Astrocyte of the spinal cord (primary cell): ENCODE measurements at places on chromosomes 11 and 22.

DNA sequence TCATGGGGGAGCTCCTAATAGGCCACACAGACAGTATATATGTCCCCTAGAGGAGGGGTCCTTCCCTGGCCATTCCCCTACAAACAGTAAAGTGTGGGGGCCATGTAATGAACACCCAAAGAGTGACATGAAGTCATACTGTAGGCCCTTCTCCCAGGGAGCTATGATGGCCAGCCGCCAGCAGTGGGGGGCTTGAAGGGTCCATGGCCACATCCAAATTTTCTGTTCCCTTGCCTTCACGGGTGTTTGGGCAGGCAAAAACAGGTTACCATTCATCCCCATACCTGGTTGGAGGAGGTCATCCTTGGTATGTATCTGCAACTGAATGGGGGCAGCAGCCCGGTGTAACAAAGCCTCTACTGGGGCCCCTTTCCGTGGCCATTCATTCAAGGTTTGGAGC lies 2118.0 kb downstream of the LRRC4C start:
- DNase-seq: no peak

DNA sequence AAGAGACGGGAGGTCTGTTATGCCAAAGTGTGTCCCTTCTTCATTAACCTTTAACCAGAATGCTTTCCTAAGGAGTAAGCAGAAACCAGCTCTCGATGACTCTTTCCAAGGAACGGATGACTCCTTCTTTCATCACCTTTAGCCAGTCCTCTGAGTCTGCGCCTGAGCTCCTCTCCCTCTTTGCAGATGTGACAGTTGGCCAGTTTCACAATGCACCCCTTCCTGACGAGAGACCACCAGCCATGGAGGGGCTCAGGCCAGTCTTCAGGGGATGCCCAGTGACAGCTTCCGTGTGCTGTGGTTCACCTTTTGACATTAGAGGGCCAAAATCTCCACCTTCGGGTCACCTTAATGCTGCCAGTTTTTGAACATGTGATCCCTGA lies 826.1 kb downstream of the TBC1D22A start:
- no peak for DNase-seq

- no peak for DNase-seq
These were observed 333.9 kb downstream of the OPCML start for GRCh38 chr11:133198438-133198837.

DNA sequence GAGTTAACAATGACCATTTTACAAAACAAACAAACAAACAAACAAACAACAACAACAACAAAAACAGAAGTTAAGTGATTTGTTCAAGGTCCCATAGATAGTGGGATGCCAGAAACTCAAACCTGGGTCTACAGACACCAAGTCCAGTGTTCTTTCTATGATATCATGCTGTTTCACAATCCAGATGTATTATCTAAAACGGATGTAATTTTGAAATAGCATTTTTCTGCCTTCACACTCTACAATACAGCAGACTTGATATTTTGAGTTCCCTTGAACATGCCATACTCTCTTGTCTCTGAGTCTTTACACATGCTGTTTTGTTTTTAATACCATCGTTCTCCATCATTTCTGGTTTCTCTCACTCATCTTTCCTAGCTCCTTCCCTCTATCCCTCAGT lies 104.5 kb downstream of the RELT start:
- no peak for DNase-seq

GRCh38 chr22:17199003-17199731 lies 20.1 kb downstream of the ADA2 start:
- peak; percentile 49 for DNase-seq

DNA sequence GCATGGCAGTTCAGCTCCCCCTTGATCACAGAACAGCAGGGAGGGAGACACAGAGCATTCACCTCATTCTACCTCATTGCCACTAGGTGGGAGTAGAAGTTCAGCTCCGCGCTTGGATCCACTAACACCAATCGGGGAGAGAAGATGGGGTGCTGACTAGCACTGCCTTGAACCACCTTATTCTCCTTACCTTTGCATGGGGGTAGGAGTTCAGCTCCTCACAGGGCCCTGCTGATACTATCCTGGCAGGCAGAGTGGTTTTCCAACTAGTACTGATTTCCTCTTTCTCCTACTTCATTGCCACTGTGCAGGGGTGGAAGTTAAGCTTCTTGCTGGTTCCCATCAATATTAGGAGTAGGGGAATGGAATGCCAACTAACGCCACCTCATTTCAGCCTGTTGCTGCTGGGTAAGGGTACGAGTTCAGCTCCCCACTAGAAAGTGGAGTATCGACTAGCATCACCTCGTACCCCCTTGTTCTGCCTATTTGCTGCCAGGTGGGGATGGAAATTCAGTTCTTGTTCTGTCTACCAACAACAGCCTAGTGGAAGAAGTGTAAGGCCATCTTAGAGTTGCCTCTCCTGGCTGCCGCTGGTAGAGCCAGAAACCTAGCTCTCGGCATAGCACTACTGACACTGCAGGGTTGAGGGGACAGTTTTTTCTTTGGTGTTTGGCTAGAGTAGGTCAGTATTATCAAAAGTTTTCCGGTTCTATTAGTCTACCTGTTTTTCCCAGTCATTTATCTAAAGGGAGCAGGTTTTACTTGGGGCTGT lies 550.9 kb upstream of the CCDC90B start:
- peak; percentile 46 for DNase-seq

DNA sequence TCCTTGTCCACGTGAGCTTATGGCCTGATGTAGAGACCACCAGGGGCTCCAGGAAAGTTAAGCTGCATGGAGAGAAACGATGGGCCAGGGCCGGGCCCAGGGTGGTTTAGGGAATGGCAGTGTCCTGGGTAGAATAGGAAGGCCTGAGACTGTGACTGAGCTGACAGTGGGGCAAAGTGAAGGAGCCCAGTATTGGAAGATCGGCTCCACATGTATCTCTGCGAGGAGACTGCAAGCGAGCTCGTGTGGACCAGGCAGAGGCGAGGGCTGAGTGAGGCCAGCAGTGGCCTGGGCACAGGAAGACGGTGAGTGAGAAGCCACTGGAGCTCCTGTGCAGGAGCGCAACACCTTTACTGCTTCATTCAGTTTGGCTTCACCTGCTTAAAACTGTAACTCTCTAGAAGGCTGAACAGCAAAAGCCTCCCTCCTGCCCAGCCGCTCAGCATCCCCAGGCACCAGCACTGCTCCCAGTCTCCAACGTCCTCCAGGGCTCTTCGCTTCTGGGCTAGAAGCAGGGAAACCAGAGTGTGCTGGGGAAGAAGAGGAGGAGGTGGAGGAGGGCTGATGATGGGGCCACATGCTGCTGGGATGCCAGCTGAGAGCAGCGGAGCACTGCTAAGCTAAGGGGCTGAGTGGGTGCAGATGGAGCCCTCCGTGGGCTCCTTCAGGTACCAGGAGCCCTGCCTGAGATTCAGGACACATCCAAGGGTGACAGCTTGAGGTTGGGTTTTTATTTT lies 13.5 kb downstream of the TCIRG1 start:
- DNase-seq: no peak

GRCh38 chr11:99422581-99423427 lies 402.1 kb downstream of the CNTN5 start:
- DNase-seq: peak; percentile 23

DNA sequence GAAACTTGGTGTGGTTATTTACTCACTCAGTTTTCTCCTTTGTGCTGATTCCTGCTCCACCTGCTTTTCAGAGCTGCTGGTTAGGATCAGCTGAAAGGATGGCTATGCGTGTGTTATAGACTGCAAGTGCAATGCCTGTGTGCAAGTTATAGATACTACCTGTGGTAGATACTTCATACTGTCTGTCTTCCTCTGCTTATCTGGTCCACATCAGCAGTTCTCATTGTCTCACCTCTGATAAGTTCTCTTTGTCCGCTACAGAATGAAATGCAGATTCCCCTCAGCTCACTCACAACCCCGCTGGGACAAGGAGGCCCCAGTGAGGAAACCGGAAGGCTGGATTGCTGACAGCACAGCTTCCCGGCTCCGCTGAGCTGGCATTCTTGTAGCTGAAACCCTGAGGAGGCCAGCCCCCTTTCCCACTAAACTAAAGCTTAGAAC lies 37.5 kb upstream of the LYVE1 start:
- DNase-seq: peak; percentile 73

DNA sequence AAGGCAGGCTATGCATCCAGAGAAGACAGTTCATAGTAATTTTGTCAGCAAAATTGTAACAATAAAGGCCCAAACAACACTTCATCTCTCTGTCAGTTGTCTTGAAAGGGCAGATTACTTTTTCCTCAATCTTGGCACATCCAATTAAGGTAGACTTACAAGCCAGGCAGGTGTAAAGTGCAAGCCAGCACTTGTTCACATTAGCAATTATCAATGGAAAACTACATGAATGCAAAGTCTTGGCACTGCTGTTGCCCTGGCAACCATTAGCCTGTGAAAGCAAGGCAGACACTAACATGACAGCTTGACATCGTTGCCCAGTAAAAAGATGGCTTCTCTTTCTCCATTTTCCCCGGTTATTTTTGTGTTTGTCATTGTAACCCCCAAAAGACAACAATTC lies 677.2 kb upstream of the TENM4 start:
- DNase-seq: no peak

- DNase-seq: no peak
These were observed 2.9 kb downstream of the PHLDB1 start for GRCh38 chr11:118610225-118610772.

DNA sequence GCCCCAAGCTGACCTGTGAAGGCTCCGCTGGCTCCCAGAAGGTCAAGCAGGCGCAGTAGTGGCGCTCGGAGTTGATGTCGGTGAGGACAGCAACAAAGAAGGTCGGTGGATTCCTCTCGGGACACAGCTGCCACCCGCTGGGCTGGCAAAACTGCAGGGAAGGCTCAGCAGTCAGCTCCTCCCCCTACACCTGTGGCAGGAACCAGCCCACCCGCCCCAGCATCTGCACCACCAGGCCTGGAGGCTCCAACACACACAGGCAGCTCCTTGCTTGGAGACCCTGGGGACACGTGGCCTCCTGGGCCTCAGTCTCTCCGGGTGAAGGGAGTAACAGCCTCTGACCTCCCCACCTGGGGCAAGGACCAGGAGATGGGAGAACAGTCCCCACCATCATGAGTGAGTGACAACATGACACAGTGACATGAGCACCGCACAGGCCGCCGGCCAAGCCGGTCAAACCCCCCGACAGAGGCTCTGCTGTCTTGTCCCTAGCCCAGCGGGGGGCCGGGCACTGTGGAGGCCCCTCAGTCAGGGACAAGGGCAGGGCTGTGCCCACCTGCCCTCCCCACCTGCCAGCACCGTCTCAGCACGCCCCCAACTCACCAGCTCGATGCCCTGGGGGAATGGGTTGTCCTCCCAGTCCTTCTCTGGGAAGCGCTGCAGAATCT lies 6.9 kb downstream of the SBF1 start:
- no peak for DNase-seq

DNA sequence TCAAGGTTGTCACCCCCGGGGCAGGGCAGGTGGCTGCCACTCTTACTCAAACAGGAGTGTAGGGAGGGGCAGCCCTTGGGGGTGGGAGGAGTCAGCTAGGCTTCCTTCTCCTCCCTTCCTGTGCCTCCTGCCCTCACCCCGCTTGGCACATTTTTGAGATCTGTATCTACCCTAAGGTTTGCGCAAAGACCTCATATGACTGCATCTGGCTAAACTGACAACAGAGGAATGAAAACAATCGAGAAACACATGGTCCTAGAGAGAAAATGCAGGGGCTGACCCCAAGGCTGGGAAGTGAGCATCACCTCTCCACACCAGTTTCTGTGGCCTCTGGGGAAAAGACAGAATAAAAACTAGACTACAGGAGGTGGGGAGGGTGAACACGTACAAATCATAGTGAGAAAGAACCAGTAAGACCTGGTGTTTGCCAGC lies 28.1 kb downstream of the IGSF9B start:
- no peak for DNase-seq

GRCh38 chr11:15933886-15934625 lies 422.3 kb downstream of the SOX6 start:
- DNase-seq: peak; percentile 46

DNA sequence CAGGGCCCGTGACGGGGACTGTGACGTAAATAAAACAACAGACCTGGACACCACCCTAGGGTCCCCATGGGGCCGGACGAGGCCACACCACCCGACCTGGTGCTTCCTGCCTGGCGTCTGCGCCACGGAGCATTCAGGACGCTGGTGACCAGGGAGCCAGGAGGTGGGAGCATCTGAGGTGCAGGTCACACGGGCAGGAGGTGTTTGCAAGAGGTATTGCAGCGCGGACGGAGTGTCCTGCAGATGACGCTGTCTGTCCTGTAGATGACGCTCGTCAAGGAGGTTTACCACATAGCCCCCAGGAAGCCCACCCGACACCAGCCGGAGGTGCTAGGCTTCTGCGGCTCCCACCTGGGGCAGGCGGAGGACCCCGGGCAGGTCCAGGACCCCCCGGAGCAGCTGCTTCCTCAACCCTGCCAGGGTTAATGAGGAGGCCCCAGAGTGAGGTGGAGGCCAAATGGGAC lies 986 bp upstream of the MUC5B start:
- no peak for DNase-seq

GRCh38 chr22:39133871-39134270 lies 18.6 kb downstream of the CBX7 start:
- no peak for DNase-seq

DNA sequence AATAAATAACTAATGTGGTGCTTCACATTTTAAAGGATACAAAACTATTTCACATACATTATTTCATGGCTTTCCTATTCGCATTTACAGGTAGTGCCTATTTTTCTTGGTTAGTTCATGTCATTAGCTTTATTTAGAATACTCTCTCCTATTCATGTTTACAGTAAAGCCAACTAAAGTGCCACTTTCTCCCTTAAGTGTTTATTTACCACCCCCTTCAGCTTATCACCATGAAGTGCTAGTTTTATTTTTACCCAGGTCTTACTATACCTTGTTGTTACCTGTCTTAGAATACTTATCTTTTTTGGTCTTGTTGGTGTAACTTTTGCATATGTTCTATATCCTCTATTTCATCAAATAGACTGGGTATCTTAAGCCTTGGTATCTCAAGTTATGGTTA lies 715.2 kb upstream of the TENM4 start:
- no peak for DNase-seq

DNA sequence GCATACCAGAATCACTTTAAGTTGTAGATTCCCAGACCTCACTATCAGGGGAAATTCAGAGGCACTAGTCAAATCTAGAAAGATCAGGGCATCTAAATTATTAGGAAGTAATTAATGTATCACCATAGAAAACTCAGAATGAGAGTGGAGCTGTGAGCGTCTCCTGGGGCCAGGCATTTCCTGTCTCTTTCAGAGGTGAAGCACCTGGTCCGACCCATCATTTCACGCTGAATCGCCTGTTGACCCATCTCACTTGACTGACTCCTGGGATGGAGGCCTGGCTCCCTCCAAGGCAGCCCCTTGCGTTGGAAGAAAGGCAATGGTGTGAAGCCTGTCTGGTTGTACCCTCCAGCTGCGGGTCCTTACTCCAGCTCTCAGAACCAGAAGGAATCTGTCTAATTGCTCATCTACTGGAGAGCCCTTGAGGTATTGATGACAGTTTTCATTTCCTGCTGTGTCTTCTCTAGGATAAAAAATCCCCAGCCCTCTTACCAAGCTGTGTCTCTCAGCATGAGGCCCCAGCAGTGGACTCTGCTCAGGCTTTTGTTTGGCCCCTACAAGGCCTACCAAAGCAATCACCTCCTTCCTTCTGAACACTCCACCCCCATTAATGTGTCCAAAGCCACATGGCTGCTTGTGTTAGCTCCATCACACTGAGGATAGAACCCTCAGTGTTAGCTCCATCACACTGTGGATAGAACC lies 93.2 kb upstream of the SYT13 start:
- DNase-seq: no peak

- DNase-seq: peak; percentile 14
These were observed 84.1 kb downstream of the PDE2A start for GRCh38 chr11:72589802-72590761.

- peak; percentile 12 for DNase-seq
These were observed 110.0 kb upstream of the PAX6 start for GRCh38 chr11:31921081-31921480.
